Mammary epithelial cell (primary cell): ENCODE measurements at places on chromosomes 1 and 21.
A peak's percentile ranks its signal among the peaks of the same experiment; 100 is the strongest.

DNA sequence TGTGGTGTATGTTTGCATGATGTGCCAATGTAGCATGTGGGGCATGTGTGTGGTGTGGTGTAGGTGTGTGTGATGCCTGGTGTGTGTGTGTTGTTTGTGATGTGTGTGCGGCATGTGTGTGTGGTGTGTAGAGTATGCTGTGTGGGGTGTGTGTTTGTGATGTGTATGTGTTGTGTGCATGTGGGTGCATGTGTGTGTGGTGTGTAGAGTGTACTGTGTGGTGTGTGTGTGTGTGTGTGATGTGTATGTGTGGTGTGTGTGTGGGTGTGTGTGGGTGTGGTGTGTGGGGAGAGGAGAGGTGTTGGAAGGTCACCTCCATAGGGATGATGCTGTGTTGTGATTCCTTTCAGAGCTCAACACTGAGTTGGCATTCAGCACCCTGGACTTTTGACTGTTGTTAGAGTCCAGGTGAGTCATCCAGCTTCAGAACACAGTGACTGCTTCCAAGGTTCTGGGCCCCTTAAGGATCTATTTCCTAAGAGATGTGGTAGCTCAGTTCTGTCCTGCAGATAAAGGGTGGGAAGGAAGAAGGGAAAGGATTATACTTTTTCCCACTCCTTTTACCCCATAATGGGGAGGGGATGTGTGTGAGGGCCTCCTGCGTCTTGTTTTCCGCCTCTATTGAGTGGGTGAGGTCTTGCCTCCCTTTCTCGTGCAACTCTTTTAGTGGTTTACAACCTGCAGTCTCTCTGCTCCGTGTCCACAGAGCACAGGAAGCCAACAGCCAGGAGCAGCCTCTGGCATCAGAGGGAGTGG is 47.6 kb downstream of the RHOU start:
- DNase-seq = peak; percentile 2

GRCh38 chr1:47948126-47948525 is 49.1 kb downstream of the TRABD2B start:
- DNase-seq = peak; percentile 27

DNA sequence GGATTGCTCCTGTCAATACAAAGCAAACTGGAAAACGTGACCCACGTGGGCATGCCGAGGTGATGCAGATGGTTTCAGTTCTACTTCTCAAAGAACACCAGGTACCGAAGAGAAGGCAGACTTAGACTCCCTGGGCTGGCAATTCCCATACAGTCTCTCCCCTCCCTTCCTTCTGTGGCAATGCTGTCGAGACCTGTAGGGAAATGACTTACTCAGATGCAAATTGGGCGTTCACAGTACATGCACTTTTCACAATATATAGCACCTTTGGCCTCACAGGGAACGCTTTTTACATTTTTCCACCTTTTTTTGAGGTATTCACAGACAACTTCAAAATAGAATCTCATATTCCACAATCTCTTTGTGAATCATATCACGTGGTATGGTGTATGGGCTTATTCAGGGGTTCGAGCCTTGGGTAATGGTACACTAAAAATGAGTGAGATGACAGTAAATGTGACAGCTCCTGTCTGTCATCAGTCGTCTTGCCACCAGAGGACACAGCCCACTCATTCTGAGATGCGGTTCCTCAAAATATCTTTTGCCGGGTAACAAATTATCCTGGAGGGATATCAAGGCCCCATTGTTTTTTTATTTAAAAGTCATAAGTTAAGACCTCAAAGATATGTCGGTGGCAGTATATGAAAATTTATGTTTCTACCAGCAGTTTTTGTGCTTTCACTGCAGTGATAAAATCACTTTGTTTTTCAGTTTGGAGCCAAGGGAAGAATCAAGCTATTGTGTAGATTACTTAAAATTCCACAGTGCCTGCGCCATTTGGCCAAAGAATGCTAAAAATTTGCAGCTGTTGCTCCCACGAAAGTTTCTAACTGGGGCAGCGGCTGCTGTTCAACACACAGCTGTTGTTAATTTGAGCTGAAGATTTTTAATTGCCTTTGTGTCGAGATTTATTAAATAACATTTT is 168.4 kb downstream of the ZZZ3 start:
- peak; percentile 32 for DNase-seq

DNA sequence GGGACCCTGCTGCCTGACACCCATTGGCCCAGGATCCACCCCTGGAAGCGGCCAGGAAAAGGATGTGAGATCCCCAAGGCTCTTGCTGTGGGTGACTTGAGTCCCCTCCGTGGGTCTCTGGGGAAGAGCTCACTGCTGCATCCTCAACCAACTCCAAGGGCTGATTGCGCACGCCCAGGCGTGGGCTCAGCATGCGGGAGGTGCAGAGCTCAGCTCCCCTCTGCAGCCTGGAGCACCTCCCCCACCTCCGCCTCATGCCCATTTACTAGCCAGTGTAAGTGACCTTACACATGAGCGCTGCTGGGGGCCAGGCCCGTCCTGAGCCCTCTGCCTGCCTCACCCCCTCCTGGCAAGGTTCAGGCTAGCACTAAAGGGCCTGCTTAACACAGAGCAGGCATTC is 138.4 kb upstream of the VAMP3 start:
- no peak for DNase-seq

- DNase-seq = peak; percentile 19
Measured at GRCh38 chr21:44298301-44298700, 1.6 kb upstream of the PFKL start.

DNA sequence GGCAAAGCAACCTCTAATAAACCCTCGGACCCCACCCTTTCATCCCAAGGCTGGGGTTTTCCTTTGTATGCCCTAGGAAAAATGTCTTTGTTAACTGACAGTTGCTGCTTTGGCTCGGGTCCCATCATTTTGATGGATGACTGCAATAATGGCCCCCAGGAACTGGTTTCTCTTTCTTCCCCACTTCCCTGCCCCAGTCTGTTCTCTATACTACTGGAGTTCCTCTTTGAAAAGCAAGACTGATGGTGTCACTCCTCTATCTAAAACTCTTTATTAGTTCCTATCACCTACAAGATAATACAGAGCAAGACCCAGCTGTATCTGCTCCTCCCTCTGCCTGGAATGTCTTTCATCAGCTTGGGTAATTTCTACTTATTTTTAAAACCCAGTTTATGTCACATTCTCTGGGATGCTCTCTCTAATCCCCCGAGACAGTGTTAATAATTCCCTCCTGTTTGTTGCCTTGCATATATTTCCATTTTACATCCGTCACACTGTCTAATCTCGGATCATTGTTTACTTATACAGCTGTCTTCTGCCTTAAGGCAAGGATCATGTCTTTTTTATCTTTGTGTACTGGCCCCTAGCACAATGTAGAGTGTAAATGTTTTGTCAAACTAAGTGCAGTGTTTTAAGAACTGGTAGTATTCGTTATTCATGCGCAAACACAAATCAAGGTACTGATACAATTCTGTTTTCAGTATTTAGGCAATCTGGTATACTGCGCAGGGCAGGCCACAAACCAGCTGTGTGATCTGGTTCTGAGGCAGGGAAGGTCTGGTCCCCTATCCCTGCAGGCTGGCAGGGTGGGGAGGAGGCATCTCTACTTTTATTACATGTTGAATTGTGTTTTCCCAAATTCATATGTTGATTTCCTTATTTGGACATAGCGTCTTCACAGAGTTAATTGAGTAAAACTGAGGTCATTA is 16.1 kb downstream of the SLAMF1 start:
- DNase-seq = no peak

DNA sequence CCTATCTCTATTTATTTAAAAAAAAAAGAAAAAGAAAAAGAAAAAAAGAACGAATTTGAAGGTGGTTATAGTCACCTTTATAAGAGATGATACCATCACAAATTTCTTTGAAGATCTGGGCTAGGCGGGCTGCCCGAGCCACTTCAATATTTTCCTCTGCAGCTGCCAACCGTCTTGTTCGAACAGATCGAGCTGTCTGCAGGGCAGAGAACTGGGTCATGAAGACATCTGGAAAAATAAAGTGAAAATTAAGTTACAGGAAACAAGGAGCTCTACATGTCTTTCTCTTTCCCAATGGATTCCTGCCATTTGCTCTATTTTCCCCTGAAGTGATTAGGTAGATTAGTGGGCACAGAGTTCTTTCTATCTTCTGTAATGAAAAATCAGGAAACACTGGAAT is 31.9 kb downstream of the RUSC1 start:
- DNase-seq = no peak

GRCh38 chr1:145926686-145927062 is 610 bp downstream of the RBM8A start:
- no peak for DNase-seq

DNA sequence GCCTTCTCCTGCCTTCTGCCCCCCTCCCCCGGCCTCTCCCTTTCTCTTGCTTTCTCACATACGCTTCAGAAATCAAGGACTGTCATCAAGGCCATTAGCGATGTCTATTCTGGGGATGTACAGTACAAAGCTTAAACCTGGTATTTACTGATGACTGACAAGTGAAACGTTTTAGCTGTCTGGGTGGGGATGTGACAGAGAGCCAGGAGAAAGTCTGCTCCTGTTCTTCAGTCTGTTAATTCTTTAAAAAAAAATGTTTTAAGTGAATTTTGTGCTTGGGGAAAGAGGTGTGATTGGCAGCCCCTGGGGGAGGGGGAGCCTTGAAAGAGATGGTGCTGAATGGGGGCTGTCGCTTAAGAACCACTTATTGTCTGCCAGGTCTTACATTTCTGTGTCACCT is 283.0 kb upstream of the PLXNA2 start:
- DNase-seq = no peak
